KBM-7 (cell line): ENCODE measurements at places on chromosomes 5 and 9.
A peak's percentile ranks its signal among the peaks of the same experiment; 100 is the strongest.

GRCh38 chr5:134582281-134582680 lies 50.3 kb downstream of the SAR1B start:
- no peak for DNase-seq

DNA sequence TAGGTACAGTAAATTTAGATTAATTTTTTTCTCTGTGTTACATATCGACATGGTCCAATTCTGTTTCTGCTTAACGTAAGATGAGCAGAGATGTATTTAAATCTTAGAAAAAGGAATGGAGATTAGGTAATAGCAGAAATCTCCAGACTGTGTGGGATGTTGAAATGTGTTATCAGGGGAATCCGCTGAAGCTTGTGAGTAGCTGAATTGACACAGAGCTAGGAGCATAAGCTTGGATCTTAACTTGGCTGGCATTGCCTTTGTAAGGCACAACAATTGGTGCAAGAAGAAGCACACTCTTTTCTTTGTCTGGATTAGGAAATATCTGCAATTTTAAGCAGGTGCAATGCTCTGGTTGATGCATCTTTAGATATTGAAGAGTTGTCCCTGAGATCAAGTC lies 53.1 kb downstream of the PLPPR1 start:
- no peak for DNase-seq

DNA sequence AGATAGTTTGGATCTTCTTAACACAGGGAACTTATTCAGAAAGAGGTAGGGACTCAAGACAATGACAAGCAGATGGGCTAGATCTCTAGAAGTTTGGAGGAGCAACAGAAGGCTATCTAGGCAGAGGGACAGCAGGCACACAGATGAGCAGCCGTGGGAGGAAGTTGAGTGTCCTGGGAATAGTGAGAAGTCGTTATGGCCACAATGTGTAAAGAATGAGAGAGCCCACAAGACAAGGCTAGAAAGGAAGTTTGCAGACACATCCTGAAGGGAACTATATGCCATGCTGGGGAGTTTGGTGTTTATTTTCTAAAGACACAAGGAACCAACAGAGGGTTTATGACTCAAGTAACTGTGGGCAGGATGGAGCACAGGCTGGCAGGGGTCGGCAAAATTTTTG lies 160.6 kb downstream of the PALM2AKAP2 start:
- DNase-seq = peak; percentile 48

DNA sequence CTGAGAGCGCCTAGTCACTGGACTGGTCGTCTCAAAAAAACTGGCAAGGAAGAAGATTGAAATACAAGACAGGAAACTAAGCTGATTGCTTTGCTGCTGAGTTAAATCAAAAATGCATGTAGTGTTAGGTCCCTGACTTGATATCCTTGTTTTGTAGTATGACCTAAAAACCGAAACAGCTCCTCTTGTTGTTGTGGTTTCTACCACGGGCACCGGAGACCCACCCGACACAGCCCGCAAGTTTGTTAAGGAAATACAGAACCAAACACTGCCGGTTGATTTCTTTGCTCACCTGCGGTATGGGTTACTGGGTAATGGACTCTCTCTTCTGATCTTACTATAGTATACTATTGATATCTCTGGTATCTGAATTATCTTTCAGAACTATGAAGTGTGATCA lies 4.3 kb downstream of the MTRR start:
- no peak for DNase-seq

GRCh38 chr9:107755246-107755645 lies 265.7 kb upstream of the KLF4 start:
- DNase-seq = peak; percentile 32

GRCh38 chr5:119312403-119312802 lies 43.4 kb upstream of the TNFAIP8 start:
- DNase-seq = no peak

GRCh38 chr5:143760755-143761154 lies 51.2 kb upstream of the HMHB1 start:
- DNase-seq = no peak
